ENCODE measurements at places on chromosomes 11 and 22.

DNA sequence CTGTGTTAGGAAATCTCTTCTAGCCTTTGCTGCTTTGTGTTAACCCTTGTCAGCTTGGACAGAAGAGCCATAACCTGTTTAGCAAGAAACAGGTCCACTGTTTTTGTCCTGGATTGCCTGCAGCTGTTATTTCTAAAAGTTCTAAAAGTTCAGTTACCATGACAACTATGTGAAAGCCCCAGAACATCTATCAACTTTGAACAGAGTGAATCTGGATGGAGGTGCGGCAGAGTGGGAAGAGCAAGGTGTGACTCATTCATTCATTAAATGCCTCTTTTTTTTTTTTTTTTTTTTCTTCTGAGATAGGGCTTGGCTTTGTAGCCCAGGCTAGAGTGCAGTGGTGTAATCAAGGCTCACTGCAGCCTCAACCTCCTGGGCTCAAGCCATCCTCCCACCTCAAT is 50.5 kb downstream of the RBX1 start:
- no peak for DNase-seq

- DNase-seq = no peak
Measured at GRCh38 chr22:32695451-32695891, 106.0 kb upstream of the TIMP3 start.

- no peak for DNase-seq
Measured at GRCh38 chr11:130915603-130916237, 559 bp downstream of the SNX19 start.

DNA sequence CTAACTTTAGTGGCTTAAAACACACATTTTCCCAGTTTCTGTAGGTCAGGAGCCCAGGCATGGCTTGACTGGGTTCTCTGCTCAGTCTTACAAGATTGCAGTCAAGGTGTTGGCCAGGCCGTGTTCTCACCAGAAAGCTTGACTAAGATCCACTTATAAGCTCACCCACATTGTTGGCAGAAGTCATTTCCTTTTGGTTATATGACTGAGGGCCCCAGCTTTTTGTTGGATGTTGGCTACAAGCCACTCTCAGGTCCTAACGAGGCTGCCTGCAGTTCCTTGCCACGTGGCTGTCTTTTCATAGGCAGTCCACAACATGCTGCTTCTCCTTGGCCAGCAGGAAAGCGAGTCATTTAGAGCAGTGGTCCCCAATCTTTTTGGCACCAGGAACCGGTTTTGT is 79.3 kb upstream of the CRTAM start:
- no peak for DNase-seq

DNA sequence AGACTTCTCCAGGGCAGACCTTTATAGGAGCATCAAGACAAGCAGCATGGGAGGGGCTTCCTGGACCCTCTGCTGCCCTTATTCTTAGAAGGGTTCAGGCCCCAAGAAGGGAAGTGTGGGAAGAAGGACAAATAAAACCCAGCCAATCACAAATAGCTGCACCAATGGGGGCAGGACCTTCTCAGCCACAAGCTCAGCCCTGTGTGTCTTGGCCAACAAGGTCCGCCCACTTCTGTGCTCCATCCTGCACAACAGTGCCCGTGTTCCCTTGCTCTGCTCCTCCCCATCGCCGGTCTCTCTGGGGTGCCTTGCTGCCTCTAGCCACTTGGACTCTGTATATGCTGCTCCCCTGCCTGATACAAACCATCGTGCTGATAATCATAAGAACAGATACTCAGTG is 86.1 kb downstream of the NAT10 start:
- no peak for DNase-seq

DNA sequence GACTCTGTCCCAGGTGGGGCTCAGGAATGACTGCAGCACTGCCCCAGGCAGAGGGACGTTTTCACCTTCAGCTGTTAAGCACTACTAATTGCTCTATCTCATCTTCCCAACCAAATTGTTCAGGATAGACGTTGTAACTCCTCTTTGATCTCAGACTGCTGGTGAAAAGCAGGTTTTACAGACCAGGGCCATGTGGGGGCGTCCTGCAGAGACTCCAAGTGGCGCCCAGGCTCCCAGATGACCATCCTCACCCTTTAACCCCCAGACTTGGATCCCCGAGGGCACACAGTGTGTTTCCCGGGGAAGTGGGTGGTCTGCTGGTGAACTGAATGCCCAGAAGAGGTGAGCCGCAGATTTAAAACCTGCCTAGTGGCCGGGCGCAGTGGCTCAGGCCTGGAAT is 23.9 kb downstream of the FADD start:
- DNase-seq = no peak

DNA sequence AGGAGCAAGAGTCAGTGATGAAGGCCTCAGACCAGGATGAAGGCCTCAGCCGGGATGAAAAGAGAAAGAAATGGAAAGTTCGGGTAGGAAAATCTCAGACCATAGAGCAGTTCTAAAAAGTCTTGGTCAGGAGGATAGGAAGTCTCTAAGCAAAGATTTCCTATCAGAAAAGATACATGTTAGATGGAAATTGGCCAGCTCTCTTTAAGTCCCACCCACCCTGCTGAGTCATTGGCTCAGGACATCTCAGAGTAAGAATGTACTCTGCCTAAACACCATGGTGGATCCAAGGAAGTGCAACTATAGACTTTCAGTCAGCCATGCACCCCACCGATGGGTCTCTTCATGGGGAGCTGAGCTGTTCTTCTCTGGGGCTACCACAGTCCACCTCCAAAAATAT is 4.4 kb downstream of the OR8B3 start:
- DNase-seq = no peak

DNA sequence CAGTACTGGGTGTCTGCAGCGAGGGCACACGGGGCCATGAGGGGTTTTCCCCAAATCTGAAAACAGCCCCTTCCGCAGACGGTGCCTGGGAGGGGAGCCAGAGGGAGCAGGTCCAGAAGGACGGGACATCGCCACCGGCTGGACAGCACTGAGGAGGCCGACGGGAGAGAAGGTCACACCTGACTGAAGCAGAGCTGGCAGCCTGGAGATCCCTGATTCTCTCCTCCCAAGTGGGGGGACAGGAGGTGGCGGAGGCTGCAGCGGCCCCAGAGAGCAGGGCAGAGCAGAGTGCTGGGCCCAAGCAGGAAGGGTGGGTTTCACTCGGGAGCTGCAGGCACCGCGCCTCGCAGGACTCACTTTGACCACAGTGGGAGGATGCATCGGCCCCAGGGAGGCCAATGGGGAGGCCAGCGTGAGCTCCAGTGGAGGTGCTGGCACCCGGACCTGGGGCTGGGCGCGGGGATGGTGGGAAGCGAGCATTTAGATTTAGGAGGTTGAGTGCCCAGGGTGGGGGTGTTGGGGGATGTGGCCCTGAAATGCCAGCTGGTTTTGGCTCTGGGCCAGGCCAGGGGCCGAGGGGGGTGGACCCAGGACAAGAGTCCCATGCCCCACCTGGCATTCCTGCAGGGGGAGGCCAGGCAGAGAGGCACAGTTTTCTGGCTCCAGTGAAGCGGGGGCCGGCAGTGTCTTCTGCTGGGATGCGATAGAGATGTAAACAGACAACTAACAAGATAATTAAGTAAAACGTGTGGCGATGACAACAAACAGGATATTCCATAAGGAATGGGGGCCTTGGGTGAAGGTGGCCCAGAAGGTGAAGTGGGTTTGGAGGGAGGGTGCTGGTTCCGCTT is 92.3 kb upstream of the FGF3 start:
- DNase-seq = no peak

DNA sequence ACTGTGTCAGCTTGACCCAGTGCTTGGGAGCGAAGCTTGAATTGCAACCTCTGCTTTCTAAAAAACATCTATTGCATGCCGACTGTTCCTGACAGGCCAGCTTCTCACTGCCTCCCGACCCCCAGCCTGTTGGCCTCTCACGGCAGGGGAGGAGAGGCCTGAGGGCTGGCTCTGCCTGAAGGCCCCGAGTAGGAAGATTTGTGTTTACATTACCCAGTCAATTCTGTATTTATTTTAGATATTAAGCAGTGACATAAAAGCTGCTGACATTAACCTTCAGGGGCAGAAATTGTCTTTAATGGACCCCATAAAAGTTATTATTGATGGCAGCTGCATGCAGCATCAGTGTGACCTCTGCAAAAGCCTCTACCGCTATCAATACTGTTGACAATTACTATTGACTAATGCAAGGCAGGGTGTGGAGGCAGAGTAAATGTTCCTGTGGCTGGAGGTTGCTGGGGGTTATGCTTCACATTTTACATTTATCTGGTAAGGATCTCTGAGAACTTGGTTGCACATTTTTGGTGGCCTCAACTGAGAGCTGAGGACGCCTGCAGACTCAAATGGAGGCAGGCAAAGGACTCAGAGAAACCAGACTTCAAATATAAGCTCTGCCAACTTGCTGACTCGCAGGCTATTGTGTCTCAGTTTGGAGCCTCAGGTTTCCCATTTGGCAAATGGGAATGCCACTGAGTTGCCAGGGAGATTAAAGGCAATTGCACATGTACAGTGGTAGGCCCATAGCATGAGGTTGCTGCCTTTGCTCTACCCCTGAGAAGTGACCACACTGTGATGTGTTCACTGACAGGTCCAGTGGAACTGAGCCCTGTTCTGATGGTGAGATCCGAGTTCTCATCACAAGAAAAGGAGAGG is 380.5 kb downstream of the TENM4 start:
- DNase-seq = no peak

- DNase-seq = no peak
Measured at GRCh38 chr11:123076484-123076883, 14.5 kb upstream of the HSPA8 start.

- no peak for DNase-seq
Measured at GRCh38 chr22:42202669-42203068, 67.8 kb downstream of the TCF20 start.

GRCh38 chr11:125289419-125290098 is 125.0 kb downstream of the PKNOX2 start:
- no peak for DNase-seq

DNA sequence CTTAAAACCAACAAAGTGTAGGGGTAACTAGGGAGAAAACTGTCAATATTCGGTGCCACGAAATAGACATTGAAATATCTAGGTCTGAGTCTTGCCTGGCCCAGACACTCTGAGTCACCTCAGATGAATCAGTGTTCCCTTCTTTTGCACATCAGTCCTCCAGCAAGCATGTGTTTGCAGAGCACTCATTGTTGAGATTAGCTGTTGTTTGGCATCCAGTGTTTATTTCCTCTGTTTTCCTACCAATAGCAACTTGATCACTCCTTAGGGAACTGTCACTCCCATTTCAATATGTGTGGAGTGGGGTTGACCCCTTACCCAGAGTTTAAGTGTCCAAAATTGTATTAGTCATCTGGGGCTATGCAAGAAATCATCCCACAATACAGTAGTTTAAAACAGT is 4.7 kb upstream of the ASCC2 start:
- no peak for DNase-seq

- DNase-seq = no peak
Measured at GRCh38 chr11:119901657-119902577, 172.9 kb upstream of the NECTIN1 start.

- no peak for DNase-seq
Measured at GRCh38 chr11:131658952-131659351, 288.5 kb downstream of the NTM start.

- no peak for DNase-seq
Measured at GRCh38 chr11:66082946-66083698, 13.1 kb downstream of the PACS1 start.

GRCh38 chr22:37231406-37232139 is 12.5 kb downstream of the RAC2 start:
- no peak for DNase-seq

DNA sequence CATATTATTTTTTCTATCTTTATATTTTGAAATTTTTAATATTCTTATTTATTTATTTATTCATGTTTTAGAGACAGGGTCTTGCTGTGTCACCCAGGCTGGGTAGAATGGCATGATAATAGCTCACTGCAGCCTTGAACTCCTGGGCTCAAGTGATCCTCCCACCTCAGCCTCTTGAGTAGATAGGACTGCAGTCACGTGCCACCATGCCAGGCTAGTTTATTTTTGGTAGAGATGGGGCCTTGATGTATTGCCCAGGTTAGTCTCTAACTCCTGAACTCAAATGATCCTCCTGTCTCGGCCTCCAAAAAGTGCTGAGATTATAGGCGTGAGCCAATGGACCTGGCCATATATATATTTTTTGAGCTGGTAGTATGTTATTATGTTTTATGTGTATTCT is 2.4 kb upstream of the SPDYC start:
- no peak for DNase-seq

DNA sequence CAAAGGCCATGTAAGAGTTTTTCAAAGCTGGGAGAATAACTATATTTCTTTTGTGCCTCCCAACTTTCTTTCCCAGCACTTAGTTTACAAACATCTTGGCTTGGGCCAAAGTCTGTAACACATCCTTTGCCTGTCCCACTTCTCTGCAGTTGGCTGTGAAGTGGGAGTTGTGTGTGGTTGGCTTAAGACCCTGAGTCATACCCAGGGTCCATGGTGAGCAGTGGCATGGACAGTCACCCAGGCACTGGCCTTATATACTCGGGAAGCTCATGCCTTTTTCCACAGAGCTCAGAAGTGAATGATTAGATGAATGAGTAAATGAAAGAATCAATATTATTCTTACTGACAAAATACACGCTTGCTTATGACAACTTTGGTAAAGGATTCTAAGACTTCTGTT is 231.4 kb downstream of the BLID start:
- DNase-seq = no peak

DNA sequence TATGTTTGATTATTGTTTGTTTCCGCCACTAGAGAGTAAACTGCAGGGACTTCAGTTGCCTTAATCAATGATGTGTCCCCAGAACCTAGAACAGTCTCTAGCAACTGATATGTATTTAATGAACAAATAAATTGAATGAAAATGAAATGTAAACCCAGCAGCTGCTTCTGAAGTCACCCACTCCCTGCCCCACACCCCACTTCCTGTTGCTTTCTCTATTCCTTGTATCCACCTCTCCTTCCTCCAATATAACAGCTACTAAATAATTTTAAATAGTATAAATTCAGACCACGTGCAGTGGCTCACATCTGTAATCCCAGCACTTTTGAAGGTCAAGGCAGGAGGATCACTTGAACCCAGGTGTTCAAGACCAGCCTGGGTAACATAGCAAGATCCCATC is 15.8 kb downstream of the MYH9 start:
- no peak for DNase-seq

DNA sequence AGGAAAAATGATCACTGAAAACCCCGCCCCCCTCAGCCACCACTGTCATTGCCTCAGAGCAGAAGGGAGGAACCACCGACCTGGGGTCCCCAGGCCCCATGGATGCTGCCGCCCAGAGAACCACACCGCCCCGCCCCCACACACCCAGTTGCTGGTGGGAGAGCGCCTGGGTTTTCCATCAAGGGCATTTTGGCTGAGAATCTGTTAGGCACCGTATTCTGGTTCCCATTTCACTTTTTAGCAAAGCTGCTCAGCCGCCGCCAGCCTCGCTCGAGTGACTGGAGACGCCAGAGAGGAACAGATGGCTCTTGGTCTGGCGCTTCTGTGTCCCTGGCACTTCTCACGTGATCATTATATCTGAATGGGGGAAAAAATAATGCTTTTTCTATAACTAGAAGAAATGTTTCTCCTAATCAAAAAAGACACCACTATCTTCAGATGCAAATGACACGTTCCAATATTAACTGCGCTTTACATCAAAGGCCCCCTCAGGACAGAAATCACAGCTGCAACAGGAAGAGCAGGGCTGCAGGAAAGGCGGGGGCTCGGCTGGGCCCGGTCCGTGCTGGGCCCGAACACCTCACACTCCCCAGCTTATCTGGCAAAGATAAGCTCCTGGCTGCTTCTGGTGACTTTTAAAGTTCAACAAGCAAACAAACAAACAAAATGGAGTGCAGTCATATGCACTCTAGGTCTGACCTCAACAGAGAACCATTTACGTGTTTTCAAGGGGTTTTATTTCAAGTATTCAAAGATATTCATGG is 149.8 kb downstream of the MPPED1 start:
- no peak for DNase-seq

GRCh38 chr22:49968831-49969661 is 8.5 kb downstream of the PIM3 start:
- DNase-seq = no peak

All from GM18507 (cell line).